Cortex of kidney (tissue), 1 donor: ENCODE measurements at places on chromosomes 7 and 10.

DNA sequence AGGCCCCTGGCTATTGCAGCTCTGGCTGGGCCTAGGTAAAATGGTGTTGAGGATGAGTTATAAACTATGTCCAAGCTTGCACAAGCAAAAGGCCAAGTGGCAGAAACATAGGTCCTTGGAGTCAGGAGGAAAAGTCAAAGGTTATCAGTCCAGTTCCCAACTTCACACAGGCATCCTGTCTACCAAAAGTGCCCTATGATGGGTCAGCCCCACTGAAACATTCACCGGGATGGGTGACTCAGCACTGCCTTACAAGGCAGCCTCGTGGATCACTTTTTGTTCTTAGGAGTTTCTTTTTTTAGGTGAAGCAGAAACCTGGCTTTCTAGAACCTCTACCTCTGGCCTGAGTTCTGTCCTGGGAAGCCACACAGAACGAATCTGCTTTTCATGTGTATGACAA, 158.8 kb upstream of the LYZL2 start:
- no peak for DNase-seq

- no peak for DNase-seq
These were observed 31.7 kb downstream of the HYAL4 start for GRCh38 chr7:123876557-123877256.

DNA sequence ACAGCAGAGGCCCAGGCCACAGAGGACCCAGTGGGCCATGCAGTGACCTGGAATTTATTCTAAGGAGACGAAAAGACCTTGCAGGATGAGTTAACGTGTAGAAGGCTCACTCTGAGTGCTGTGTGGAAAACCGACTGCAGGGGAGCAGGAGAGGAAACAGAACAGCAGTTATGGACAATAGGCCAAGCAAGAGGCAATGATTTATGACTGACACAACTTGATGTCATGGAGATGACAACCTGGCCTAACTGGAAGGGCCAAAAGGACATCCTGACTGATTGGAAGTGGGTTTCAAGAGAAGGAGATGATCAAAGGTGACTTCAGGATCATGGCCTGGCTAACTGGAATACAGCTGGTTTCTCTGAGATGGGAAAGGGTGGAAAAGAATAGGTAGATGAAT, 70.2 kb upstream of the RAPGEF5 start:
- DNase-seq: no peak

GRCh38 chr7:26102176-26102575, 49.8 kb upstream of the NFE2L3 start:
- no peak for DNase-seq

DNA sequence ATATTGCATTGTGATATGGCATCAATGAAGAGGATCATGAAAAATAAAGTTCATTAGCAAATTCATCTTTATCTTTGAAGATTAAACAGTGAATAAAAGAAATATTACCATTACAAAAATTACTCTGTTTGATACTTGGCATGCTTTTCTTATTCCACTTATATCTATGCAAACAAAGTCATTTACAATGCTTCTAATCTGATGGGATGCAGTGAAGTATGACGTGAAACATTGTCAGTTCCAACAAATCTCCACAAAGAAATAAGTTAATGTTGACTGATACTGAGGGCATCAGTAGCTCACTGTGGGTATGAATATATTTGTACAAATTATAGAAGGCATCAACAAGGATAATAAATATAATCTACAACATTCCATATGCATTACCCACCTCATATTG, 672.8 kb upstream of the POT1 start:
- DNase-seq: no peak

DNA sequence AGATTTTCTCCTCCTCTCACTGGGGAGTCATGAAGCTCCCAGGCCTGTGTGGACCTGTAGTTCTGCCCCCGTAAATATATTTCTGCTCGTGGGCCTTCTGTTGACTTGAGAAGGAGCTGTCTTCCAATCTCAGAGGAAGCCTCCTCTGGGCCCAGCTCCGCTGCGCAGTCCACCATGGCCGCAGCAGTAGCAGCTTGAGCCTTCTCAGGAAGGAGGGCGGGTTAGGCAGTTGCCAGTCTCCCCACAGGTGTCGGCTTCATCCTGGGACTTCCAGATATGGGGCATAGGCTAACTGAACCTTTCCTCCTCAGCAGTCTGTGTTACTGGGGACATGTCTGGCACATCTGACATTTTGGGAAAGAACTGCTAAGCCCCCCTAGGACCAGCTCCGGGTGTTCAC, 62.9 kb upstream of the TRIM8 start:
- DNase-seq: no peak

DNA sequence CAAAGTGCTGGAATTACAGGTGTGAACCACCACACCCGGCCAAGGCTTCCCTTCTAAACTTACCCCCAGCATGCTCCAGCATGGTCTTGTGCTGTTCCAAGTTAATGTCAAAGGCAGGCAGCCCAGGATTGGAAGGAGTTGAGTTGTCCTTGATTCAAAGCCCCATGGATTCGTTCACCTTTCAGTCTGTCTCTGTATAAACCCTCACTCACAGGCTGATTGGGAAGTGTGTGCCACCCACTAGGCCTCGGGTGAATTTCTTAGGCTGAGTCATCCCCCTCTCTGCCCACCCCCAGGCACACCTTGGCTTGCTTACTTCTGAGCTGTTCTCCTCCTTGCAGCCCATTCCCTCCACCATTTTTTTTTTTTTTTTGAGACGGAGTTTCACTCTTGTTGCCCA, 13.3 kb upstream of the PRDX3 start:
- DNase-seq: no peak

GRCh38 chr7:88233828-88234227, 14.0 kb upstream of the SRI start:
- DNase-seq: no peak

DNA sequence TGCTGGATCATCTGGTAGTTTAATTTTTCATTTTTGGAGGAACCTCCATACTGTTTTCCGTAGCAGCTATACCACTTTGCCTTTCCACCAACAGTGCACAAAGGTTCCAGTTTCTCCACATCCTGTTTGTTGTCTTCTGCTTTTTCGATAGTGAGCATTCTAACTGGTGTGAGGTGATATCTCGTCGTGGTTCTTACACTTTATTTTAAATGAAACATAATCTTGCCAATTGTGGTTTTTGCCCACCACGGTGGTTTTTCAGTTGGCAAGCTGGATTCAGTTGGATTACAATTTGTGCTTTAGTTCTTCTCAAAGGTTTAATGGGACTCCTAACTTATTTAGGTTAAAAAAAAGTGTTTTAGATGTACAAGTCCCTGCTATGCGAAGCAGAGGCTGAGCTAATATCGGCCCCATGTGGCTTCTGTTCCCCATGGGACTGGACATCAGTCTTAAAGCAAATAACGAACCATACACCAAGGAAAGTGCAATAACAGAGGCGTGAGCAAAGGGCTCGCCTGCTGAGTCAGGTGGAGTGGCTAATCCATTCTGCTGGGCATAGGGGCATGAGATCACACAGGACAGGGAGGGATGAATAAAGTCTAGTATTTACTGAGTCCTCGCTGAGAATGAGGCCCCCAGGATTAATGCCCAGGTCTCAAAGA, 153.6 kb downstream of the AOAH start:
- DNase-seq: no peak

- no peak for DNase-seq
These were observed 1.8 kb downstream of the SNCG start for GRCh38 chr10:86960003-86960862.

DNA sequence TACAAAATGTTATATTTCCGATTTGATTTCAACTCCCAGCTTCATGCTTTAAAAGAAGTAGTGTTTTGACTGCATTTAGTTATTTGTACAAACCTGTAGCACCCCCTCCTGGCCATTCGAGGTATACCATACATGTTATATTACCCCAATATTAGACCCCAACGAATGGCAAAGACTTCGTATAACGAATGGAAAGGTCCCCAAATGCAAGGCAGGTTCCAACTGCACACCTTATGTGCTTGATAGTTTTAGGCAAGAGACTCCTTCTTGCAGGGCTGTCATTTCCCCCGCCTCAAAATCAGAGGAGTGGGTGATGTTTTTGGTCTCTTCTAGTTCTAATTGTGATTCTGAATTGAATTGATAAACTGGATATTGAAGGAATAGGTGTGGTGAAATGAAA, 101.1 kb upstream of the TARP start:
- DNase-seq: no peak

- DNase-seq: no peak
These were observed 45.1 kb upstream of the PRKG1 start for GRCh38 chr10:51029172-51029641.

DNA sequence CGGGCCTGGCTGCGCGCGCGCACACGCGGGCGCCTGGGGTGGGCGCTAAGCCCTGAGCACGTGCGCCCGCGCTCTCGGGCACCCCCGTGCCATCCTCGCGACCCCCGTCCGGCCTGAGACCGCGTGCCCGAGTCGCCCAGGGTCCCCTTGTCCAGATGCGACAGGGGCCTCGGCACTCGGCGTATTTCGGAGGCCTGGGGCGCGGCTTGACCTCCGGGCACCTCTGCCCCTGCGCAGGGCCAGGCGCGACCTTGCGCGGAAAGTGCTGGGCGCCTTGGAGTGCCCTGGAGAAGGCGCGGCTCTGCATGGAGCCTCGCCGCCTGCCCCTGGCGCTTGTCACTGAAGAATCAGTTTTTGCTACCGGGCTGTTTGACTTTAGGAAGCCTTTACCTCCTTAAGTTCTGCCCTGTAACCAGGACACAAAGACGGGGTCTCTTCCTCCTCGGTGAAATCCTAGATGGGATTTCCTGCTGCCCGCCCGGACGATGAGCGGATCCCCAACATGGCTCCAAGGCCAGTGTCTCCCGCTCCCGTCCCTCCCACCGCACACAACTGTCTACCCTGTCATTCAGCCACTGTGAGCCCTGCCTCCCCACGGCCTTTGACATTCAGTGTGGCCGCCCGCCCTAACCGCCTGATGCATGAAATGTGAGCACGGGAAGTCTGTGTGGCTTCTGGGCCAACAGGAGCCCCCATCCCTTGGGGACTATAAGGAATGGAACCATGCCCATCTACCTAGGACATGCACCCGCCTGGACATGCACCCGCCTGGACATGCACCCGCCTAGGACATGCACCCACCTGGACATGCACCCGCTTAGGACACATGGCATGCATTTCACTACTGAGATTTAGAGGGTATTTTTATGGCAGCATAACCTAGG, 1.1 kb upstream of the STK32C start:
- no peak for DNase-seq

GRCh38 chr7:74269757-74270277, 15.6 kb upstream of the RFC2 start:
- no peak for DNase-seq
